GM12878 (cell line): ENCODE measurements at places on chromosomes 2 and 18. TPM values are rescaled to one million over a fixed set of nuclear protein-coding genes. Genes with fewer than 3 reads are reported as not detected.

The ZSWIM2 gene
- total RNA-seq = not detected in 2 replicates

The KCNJ13 gene
- total RNA-seq = not detected in 2 replicates

The TMEM150A gene
- 2.5 and 3.8 TPM in 2 replicates for total RNA-seq

The ADI1 gene
- total RNA-seq = 17.5 and 20.6 TPM in 2 replicates

- H3K4me1 ChIP-seq = no peaks in the 10 kb centered on the region
- no peak overlapping the region for H3K4me3 ChIP-seq
- no peak overlapping the region for H3K27ac ChIP-seq
- no peaks in the 10 kb centered on the region for H3K27me3 ChIP-seq
- H3K36me3 ChIP-seq = no peaks in the 10 kb centered on the region
- DNase-seq = no peak
Observed at GRCh38 chr18:7367336-7367735, 136.4 kb downstream of the LRRC30 start.

DNA sequence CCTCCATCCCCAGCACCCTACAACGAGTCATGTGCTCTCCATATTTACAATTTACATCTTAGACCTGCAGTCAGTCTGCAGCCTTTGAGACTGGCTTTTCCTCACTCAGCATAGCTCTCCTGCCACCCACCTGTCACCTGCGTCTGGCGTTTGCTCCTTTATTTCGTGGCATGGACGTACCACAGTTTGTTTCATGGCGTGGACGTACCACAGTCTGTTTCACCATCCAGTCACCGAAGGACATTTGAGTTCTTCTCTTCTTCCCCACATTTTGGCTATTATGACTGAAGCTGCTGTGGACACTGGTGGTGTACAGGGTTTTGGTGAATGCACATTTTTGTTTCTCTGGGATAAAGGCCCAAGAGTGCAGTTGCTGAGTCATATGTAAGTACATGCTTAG is 141.8 kb upstream of the CTDP1 start:
- no peaks in the 10 kb centered on the region for H3K36me3 ChIP-seq
- H3K27me3 ChIP-seq = no peaks in the 10 kb centered on the region
- H3K4me1 ChIP-seq = no peaks in the 10 kb centered on the region
- H3K27ac ChIP-seq = no peak overlapping the region
- H3K4me3 ChIP-seq = no peak overlapping the region

DNA sequence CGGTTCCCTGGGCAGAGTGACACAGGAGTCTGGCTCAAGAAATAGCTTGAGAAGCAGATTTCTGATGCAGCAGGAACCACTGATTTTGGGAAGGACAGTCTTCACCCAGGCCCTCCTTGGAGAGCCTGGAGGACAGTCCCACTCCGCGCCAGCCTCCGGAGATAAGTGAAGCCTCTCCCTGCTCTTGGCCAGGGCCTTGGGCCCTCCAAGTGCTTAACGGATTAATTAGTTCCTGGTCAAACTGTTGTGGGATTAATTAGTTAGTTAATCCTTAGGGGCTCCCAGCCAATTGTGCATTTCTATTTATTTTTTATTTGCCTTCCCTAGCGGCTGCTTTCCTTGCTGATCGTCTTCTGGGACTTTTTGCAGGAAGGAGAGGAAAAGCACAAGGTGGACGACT is 19.6 kb downstream of the CPLX4 start:
- no peaks in the 10 kb centered on the region for H3K36me3 ChIP-seq
- H3K27ac ChIP-seq = no peak overlapping the region
- no peak overlapping the region for H3K4me3 ChIP-seq
- no peaks in the 10 kb centered on the region for H3K4me1 ChIP-seq
- peaks cover 4% of the 10 kb centered on the region for H3K27me3 ChIP-seq
- no peak for DNase-seq

GRCh38 chr2:46257476-46257875 is 39.7 kb upstream of the EPAS1 start:
- H3K27ac ChIP-seq = no peak overlapping the region
- DNase-seq = no peak
- H3K4me1 ChIP-seq = no peaks in the 10 kb centered on the region
- H3K36me3 ChIP-seq = no peaks in the 10 kb centered on the region
- no peak overlapping the region for H3K4me3 ChIP-seq

GRCh38 chr18:58212274-58212673 is 168.2 kb downstream of the NEDD4L start:
- H3K27me3 ChIP-seq = no peaks in the 10 kb centered on the region
- peak; percentile 57 for DNase-seq
- H3K4me3 ChIP-seq = no peak overlapping the region
- H3K36me3 ChIP-seq = no peaks in the 10 kb centered on the region; the same call in 1 of the 2 replicates

DNA sequence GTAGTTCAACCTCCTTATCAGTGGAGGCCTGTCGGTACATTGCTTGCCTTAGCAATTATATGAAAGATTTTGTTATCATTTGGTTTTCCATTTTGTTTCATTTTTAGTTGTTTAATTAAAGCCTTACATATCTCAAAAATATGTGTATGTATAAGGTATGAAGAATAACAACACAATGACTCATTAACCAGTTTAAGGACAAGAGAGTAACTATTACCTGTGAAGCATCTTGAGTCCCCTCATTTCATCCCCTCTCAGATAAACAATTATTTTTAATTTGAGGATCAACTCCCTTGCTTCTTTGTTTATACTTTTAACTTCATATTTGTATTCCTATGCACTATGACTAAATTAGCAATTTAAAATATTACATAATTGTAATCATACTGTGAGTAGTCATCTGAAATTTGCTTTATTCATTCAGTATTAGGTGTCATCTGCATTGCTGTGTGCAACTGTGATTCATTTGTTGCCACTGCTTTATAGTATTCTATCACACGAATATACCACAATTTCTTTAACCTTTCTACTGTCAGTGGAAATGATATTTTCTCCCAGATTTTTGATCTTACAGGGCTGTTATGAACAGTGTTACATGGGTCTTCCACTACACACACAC is 126.4 kb downstream of the RNF152 start:
- no peaks in the 10 kb centered on the region for H3K4me1 ChIP-seq
- H3K36me3 ChIP-seq = no peaks in the 10 kb centered on the region
- H3K4me3 ChIP-seq = no peak overlapping the region
- no peak overlapping the region for H3K27ac ChIP-seq
